ENCODE measurements at places on chromosomes 6 and 20.

DNA sequence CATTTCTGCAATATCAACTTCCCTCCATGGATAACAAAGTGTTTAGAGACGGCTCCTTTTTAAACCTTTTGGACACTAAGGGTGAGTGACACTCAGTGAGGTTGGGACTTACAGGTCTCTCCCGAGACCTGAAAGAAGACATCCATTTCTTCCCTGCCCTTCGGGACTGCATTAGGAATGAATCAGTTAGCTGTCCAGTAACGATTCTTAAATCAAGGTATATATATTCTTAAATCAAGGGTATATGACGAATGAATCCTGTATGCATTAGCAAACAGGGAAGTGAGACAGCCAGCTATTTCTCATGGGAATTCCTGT is 52.9 kb downstream of the EDN1 start:
- no peak for DNase-seq

DNA sequence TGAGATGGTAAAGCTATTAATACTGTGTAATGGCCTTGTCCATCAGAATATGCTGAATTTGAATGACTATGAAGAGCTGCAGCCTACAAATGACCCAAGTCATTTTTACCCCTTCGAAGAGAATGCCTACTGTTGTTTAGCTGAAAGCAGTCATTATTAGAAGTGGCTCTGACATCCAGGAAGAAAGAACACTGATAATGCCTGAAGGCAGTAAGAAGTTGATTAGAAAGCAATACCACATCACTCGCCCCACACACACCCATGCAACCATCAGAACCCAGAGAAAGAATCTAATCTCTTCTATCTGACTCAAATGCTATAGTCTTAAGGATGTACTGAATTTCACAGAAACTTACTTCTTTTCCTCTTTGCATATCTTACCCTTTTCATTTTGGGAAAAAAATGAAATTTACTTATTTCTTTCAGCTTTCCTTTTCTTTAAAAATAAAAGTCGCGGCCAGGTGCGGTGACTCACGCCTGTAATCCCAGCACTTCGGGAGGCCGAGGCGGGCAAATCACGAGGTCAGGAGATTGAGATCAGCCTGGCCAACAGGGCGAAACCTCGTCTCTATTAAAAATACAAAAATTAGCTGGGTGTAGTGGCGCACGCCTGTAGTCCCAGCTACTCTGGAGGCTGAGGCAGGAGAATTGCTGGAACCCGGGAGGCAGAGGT is 61.0 kb downstream of the ARHGAP18 start:
- DNase-seq = no peak

- no peak for DNase-seq
These were observed 114.2 kb upstream of the SSTR4 start for GRCh38 chr20:22920898-22921297.

DNA sequence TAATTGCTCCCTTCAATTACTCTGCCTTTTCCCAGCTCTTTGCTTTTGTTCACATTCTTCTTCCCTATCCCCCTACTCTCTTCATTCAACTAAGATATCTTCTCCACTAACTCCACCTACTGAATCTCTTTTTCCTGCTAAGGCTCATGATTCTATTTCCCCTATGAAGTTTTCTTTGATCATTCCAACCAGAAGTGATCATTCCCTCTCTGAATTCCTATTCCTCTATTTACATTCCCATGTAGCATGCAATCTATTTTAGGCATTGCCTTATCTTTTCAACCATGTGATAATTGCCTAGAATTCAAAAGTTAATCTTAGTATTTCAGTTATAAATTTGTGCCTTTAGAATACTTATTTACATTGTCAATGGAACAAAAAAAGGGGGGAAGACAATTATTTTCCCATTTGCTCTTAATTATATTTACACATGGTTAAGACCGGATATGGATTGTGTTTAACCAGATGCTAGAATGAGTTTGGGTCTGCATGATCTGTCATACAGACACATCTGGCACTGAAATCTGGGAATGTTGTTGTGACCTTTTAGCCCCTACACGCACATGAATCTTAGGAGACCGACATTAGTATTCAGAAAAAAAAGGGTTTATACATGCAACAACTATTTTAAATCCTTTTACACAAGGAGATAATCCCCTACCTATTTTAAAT is 20.8 kb downstream of the MOXD1 start:
- DNase-seq = no peak

- DNase-seq = no peak
These were observed 41.6 kb upstream of the LYRM2 start for GRCh38 chr6:89680150-89680549.

- no peak for DNase-seq
These were observed 3.8 kb downstream of the APCDD1L start for GRCh38 chr20:58511364-58511763.

- DNase-seq = no peak
These were observed 83.1 kb downstream of the KCNQ5 start for GRCh38 chr6:72704979-72705378.

- no peak for DNase-seq
These were observed 102.0 kb upstream of the RPS6KA2 start for GRCh38 chr6:166728884-166729530.

DNA sequence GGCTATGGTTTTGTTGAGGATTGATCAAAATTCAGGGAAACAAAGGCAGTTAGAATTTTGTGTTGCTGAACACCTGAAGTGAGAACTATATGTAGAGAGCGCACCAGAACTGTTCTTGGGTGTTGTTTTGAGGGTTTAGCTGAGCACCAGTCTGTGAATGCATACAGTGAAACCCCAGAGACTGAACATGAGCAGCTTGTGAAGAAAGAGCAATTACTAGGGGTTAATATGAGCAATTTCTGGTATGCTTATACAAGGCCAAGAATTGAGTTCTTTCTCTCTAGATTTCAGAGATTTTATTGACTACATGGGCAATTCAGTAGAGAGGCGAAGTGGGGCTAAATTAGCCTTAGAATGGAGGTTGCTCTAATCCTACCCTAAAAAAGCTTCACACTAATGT is 93.9 kb downstream of the CD2AP start:
- no peak for DNase-seq

DNA sequence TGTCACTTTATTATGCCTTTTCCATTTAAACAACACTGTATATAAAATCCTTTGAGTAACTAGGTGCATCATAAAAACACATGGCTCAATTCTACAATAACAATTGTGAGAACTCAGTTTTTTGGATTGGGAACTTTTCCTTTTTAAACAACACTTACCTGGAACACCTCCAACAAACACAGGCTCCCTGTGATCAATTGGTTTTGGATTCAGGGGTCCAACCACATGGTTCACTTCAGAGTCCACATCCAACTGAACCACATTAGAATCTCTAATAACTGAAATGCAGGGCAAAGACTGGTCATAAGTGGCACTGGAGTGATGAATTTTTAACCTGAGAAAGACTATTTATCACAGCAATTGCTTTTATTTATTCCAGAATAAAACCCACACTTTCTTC is 26.5 kb downstream of the FAM229B start:
- no peak for DNase-seq

DNA sequence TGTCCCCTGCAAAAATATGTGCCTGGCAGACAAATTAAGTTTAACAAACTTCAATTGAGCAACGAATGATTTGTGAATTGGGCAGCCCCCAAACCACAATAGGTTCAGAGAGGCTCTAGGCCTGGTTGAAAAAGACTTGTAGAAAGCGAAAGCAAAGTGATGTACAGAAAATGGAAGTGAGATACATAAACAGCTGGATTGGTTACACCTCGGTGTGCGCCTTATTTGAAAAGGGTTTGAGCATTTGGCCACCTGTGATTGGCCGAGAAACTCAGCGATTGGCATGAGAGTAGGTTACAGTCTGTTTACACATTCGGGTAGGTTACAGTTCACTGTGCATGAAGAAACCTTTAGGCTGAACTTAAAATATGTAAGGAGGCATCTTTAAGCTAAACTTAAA is 136.9 kb downstream of the CD83 start:
- DNase-seq = no peak

- DNase-seq = no peak
These were observed 594.5 kb upstream of the MAP3K7 start for GRCh38 chr6:91181416-91181815.

GRCh38 chr20:62707276-62707920 is 1.2 kb upstream of the NTSR1 start:
- no peak for DNase-seq

GRCh38 chr6:84691978-84692623 is 72.3 kb downstream of the TBX18 start:
- DNase-seq = no peak

- DNase-seq = no peak
These were observed 13.7 kb upstream of the ZNF318 start for GRCh38 chr6:43383021-43383667.

DNA sequence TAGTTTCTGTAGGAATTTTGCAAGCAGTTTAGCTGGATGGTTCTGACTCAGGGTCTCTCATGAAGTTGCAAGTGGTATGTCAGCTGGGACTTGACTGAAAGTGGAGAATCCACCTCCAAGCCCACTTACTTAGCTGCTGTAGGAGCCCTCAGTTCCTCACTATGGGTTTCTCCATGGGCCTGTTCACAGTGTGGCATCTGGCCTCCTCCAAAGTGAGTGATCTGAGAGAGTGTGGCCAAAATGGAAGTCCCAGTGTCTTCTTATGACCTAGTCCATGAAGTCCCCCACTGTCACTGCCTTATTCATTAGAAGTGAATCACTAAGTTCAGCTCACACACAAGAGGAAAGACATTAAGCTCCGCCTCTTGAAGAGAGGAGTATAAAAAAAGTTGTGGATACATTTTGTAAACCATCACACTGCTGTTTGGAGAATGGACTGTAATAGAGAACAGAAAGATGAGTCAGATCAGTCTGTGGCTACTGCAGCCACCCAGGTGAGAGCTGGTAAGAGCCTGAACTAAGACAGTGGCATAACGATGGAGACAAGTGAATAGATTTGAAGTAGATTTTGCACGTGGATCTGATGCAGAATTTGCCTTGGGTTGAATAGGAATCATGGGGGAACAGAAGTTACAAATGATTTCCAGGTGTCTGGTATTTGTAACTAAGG is 4.9 kb upstream of the NELFCD start:
- no peak for DNase-seq

- DNase-seq = no peak
These were observed 69.1 kb downstream of the LCA5 start for GRCh38 chr6:79468116-79468515.

- no peak for DNase-seq
These were observed 2.0 kb downstream of the ZNF335 start for GRCh38 chr20:45969712-45970634.

- DNase-seq = no peak
These were observed 100.7 kb upstream of the HMGN3 start for GRCh38 chr6:79335133-79335674.

DNA sequence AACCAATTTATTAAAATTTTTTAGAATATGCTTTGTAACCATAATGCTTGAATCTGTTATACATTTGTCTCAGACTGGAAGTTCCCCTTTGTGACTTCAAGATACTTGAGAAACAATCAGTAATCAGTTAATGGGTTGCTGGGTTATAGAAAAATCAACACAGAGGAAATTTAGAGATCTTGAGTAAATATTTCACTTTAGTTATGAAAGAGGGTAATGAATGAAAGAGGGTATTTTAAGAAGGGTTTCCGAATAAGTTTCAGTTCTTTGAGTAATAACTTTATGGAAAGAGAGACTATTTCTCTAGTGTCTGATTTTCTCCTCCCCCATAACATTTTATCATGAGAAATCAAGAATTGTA is 21.4 kb downstream of the ZFAND3 start:
- no peak for DNase-seq

GRCh38 chr6:170075659-170076223 is 215.1 kb downstream of the DLL1 start:
- no peak for DNase-seq

DNA sequence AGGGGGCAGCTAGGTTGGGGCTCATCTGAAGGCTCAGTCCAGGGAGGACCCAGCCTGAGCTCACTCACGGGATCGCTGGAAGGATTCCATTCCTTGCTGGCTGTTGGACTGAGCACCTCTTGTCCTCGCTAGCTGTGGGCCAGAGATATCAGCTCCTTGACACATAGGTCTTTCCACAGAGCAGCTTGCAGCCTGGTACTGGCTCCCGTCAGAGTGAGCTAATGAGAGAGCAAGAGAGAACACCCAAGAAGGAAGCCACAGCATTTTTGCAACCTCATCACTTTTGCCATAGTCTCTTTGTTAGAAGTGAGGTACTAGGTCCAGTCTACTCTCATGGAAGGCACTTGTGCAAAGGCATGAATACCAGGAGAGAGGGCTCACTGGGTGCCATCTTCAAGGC is 179.9 kb downstream of the CDC5L start:
- DNase-seq = no peak

GRCh38 chr20:57908704-57909630 is 199.2 kb upstream of the PMEPA1 start:
- DNase-seq = no peak

- DNase-seq = no peak
These were observed 6.3 kb downstream of the RAET1L start for GRCh38 chr6:150018846-150019580.

- DNase-seq = no peak
These were observed 81.6 kb downstream of the TMEM200A start for GRCh38 chr6:130447374-130447773.

DNA sequence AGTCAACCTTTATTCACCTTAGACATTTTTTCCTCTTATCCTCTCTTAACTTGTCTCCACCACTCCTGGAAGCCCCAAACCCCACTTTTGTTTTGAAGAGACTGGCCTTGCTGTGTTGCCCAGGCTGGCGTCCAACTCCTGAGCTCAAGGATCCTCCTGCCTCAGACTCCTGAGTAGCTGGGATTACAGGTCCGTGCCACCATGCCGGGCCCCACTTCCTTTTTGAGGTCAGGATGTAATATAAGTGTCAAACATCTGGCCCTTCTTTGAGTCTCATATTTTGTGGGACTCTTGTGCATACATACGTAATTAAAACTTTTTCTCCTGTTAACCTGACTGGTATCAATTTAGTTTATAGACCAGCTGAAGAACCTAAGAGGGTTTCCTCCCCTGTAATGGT is 1.4 kb upstream of the CDK19 start:
- DNase-seq = no peak

DNA sequence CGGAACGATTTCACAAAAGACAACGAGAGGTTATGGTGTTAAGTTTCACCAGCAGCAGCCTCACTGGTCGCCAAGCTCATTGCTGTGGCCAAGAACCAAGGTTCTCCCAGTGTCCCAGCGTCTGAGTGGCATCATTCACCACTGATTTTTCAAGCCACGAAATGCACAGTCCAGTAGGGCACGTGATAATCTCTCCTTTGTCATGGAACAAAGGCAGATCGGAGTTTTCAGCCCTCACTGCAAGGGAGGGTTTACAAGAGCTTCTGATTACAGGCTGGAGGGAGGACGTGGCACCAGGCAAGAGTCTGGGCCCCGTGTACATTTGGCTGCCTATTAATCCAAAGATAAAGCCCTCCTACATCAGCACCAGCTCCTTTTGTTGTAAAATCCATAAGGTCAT is 2.0 kb downstream of the CD24 start:
- no peak for DNase-seq

GRCh38 chr6:130035211-130035610 is 16.8 kb downstream of the L3MBTL3 start:
- DNase-seq = no peak
